Peyer's patch (tissue), 4 donors: ENCODE measurements at places on chromosomes 5 and 9. TPM values are rescaled to one million over a fixed set of nuclear protein-coding genes. Genes with fewer than 3 reads are reported as not detected.

DNA sequence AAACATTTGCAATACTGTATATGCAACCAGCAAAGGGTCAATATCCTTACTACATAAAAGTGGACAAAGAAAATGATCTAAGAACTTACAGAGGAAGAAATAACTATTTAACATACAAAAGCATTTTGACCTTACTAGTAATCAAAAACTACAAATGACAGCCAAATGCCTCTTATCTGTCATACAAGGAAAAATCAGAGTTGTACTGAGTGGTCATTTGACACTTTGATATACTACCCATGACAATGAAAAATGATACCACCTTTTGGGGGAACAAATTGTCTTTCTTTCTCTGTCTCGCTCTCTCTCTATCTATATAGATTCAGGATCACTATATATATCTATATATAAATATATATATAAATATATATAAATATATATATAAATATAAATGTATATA is 50.4 kb upstream of the ZSWIM6 start:
- no peak for DNase-seq

- DNase-seq, result no peak
Observed at GRCh38 chr5:129377504-129377903, 82.6 kb upstream of the ADAMTS19 start.

- DNase-seq, result no peak
Observed at GRCh38 chr5:39730006-39730405, 305.2 kb upstream of the DAB2 start.

DNA sequence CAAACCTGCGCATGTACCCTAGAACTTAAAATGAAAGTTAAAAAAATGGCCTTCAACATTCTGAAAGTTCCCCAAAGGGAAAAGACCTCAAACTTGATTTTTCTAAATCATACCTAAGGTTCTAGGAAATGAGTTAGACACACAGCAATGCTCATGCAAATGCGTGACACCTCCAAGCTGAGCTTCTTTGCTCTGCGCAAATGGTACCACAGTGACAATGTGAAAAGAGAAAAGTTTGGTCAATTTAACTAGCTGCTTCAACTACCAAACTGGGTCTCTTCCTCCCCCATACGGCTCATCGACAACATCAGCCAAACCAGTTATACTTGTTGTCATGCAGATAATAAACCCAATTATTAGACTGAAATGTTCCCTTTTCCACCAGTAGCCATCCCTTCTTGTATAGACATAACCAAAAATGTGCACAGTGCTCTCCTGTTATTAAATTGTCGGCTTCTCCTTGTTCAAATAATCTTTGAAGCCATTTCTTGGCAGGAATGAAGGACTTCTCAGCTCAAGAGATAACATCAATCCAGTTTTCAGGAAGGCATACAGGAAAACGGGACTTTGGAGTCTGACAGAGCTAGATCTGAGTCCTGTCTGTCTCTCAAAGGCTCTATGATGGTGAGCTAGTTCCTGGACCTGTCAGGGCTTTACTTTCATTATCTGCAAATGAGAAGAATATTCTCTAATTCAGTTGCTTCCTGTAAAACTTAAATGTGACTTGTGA is 185.6 kb upstream of the NR3C1 start:
- DNase-seq, result no peak

SOWAHA gene
- total RNA-seq, result 13.2 TPM

SPATA31A3 gene
- not detected for total RNA-seq

- no peak for DNase-seq
Observed at GRCh38 chr9:69385581-69386033, 60.6 kb downstream of the ENTREP1 start.

- peak; percentile 69 for DNase-seq
Observed at GRCh38 chr9:106859957-106860720, 2.8 kb upstream of the ZNF462 start.

GRCh38 chr9:81722277-81722676 is 32.9 kb upstream of the TLE1 start:
- no peak for DNase-seq

NEURL1B gene
- total RNA-seq, result 84.5 TPM
